Activated T-helper 9 cell treated with anti-CD3 and anti-CD28 coated beads, Interleukin-2, amount 50 U/mL, for 16 hours (primary cell): ENCODE measurements at places on chromosomes 4 and X.

- no peak for DNase-seq
These were observed 2029.9 kb upstream of the AGA start for GRCh38 chr4:179472164-179472563.

GRCh38 chr4:100510551-100510950, 7.3 kb downstream of the EMCN start:
- no peak for DNase-seq

- no peak for DNase-seq
These were observed 12.4 kb upstream of the ARHGAP6 start for GRCh38 chrX:11678158-11678557.

DNA sequence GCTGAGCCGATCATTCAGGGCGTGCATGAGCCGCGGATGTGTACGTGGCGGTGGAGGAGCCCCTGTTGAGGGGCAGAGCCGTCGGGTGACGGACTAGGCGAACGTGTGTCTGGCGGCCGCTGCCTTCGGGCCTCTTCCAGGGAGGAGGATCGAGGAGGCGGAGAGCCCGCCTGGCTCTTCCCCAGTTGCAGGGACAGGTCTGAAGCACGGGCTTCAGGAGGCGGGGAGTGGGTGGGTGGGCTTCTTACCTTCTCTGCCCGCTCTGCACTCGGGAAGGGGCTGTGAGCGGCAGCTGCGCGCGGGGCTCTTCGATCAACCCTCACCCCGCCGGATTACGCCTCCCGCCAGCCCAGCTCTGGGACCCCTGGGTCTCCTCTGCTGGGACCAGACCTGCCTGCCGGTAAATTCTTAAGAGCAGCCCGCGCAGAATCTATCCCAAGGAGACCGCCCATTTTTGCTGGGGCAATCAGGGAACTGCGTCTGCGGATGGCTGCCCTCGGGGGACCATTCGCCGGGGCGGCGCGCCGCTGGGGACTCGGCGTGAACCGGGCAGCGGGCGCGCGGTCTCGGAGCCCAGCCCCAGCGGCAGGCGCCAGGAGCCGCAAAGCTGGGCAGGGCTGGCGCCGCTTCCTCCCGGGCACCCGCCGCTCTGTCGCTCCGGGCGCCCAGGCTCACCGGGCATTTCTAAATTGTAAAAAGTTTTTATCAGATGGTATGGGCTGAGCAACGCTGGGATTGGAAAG, 4.9 kb downstream of the PLAC8 start:
- DNase-seq: peak; percentile 30

DNA sequence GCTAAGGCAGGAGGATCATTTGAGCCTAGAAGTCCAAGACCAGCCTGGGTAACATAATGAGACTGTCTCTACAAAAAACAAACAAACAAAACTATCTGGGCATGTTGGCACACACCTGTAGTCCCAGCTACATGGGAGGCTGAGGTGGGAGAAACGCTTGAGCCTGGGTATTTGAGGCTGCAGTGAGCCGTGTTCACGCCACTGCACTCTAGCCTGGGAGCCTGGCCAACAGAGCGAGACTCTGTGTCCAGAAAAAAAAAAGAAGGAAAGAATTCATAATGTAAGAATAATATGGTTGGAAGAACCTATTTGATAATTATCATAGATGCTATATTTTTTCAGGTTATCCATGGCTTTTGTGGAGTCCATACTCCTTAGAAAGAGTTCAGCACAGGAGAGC, 26.0 kb upstream of the DCHS2 start:
- no peak for DNase-seq

GRCh38 chrX:2614911-2615310, 76.2 kb upstream of the CD99 start:
- no peak for DNase-seq
